T-helper 17 cell (primary cell): ENCODE measurements at places on chromosomes 5 and 9. TPM values are rescaled to one million over a fixed set of nuclear protein-coding genes. Genes with fewer than 3 reads are reported as not detected.
A peak's percentile ranks its signal among the peaks of the same experiment; 100 is the strongest.

DNA sequence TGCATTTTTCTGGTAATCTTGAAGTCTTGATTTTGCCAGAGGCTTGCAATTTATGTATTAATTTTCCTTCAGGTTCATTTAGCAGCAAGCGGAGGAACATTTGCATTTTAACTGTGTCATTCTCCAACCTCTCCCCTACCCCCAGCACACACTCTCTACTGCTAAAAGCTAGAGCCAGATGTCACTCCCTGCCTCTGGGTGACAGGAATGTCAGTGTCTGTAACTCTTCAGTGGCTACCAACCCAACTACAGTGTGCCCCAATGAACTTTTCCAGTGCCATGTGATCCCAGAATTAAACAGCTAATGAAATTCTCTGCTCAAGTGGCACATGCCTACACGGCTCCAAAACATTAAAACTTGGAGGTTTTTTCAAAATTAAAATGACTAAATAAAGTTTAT, 260.3 kb downstream of the GOLPH3 start:
- no peaks in the 10 kb centered on the region for H3K36me3 ChIP-seq
- no peak overlapping the region for H3K27ac ChIP-seq
- no peak for DNase-seq
- no peak overlapping the region for H3K4me3 ChIP-seq
- H3K4me1 ChIP-seq: no peaks in the 10 kb centered on the region

DNA sequence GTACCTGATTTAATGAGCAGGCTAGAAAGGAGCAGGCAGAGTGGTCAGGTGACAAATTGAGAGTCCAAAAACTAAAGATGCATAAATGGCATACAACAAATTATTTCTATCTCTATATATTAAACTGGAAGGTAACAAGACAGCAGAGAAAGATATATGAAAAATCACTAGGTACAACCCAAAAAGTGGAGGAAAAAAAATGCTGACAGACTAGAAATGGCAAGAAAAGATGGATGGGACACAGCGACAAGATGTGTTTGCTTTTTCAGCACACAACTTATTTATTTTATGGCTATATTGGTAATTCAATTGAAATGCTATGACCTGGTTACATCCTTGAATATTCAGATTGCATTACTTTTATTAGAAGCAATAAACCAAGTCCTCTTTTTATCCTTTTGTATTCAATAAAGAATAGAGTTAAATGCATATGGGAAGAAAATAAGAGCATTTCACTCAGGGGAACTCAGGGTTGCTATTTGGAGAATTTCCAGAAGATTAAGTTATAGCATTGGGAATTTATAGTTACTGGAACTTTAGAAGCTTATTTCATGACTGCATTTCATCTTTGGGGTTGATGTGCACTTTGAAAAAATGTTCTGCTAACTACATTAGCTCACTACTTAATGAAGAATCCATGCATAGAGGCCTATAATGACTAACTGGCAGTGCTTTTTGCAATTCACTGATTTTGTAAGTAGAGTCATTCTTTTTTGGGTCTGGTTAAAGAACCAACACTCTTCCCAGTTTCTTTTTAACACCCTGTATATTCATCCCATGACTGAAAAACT, 566.6 kb upstream of the TUSC1 start:
- H3K27ac ChIP-seq: no peak overlapping the region
- no peaks in the 10 kb centered on the region for H3K27me3 ChIP-seq
- no peaks in the 10 kb centered on the region for H3K36me3 ChIP-seq
- no peak for DNase-seq

The APBA1 gene
- total RNA-seq: 0.31 TPM

- H3K4me1 ChIP-seq: peaks cover 2% of the 10 kb centered on the region
- no peaks in the 10 kb centered on the region for H3K27me3 ChIP-seq
- H3K27ac ChIP-seq: peak overlapping the region; percentile 34
- DNase-seq: no peak
- no peaks in the 10 kb centered on the region for H3K36me3 ChIP-seq
Observed at GRCh38 chr9:134571326-134571931, 70.2 kb upstream of the COL5A1 start.

DNA sequence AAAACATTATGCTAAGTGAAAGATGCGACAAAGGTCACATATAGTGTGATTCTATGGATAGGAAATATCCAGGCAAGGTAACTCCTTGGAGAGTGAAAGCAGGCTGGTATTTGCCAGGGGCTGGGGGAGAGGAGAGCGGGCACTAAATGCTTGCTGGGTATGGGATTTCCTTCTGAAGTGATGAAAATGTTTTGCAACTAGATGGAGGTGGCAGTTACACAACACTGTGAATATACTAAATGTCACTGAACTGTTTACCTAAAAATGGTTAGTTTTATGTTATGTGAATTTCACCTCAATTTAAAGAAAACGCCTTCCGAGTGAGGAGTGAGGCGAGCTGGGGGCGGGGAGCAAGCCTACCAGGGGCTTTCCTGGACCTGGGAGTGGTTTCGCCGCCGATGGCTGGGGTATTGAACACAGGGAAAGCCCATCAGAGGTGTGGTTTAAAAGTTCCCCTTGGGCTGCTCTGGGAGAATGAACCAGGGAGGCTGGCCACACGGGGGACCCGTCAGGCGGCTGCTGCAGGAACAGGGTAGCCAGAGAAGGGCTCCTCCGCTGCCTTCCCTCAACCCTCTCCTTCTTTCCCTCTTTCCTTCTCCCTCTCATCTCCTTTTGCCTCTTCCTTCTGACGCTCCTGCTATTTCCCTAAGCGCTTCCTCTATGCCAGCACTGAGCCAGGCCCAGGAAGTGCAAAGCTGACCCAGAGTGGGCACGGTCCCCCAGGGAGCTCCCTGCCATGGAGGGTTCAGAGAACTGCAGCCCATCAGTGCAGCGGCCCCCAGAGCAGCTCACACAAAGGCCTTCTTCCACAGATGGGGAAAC, 4.9 kb downstream of the AKNA start:
- H3K4me1 ChIP-seq: peaks cover 71% of the 10 kb centered on the region
- no peaks in the 10 kb centered on the region for H3K27me3 ChIP-seq
- DNase-seq: peak; percentile 65
- H3K27ac ChIP-seq: peak overlapping the region; percentile 99
- peaks cover 29% of the 10 kb centered on the region for H3K36me3 ChIP-seq

- no peaks in the 10 kb centered on the region for H3K27me3 ChIP-seq
- no peaks in the 10 kb centered on the region for H3K36me3 ChIP-seq
- DNase-seq: no peak
Observed at GRCh38 chr5:172807766-172808311, 26.2 kb upstream of the ERGIC1 start.

DNA sequence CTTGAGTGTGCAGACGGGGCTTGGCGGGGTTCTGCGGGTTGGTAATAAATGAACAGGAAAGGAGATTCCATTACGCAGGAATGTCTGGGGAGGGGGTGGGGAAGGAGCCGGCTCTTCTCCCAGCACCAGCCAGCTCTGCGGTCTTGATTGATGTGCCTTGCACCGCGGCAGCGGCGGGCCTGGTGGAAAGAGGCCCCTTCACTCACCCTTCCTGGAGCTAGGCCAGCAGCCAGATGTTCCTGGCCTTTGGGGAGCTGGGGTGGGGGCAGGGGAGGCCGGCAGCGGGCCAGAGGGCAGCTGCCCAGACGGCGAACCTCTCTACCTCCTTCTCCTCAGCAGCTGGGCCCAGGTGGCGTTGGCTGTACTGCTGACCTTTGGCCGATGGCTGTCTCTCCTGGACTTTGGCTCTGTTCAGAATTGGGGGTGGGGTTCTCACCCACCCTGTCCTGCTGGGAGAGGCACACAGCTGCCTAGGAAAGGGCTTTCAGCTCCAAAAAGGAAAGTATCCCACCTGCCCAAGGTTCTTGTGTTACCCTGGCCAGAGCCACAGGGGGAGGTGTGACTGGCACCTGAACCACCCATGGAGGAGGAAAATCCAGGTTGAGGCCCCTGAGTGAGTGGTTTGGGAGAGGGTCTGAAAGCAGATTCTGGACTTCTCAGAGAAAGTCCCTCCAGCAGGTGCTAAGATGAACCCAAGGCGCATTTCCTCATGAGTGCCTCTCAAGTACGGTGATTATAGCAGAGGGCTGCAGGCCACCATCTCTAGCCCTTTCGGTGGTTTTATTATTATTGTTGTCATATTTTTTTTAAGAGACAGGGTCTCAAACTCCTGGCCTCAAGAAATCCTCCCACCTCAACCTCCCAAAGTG, 58.0 kb upstream of the SYNPO start:
- peaks cover 2% of the 10 kb centered on the region for H3K36me3 ChIP-seq
- H3K4me1 ChIP-seq: peaks cover 2% of the 10 kb centered on the region
- peaks cover 16% of the 10 kb centered on the region for H3K27me3 ChIP-seq
- H3K4me3 ChIP-seq: no peak overlapping the region

The MEIKIN gene
- total RNA-seq: 0.77 TPM

- no peak overlapping the region for H3K4me3 ChIP-seq
- no peaks in the 10 kb centered on the region for H3K36me3 ChIP-seq
- no peak overlapping the region for H3K27ac ChIP-seq
- peaks cover 20% of the 10 kb centered on the region for H3K27me3 ChIP-seq
Observed at GRCh38 chr5:147387109-147387508, 122.8 kb downstream of the DPYSL3 start.

- H3K4me3 ChIP-seq: no peak overlapping the region
- H3K36me3 ChIP-seq: peaks cover 3% of the 10 kb centered on the region
- H3K4me1 ChIP-seq: no peaks in the 10 kb centered on the region
Observed at GRCh38 chr9:90770182-90770738, 31.4 kb upstream of the SYK start.

DNA sequence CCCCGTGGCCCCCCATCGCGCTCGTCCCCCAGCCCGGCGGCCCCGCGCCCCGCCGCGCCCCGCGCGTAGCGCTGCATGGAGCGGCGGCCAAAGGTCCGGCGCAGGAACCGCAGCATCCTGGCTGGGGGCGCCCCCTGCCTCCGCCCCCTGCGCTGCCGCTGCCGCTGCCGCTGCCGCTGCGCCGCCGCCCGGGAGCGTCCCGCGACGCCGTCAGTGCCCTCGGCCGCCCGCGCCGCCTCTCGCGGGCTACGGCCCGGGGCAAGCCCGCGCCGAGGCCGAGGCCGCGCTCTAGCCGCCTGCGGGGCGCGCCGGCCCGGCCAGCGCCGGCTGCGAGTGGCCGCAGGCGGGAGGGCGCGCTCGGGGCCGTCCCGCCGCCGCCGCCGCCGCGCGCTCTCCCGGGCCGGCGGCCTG, 523 bp downstream of the EPB41L4B start:
- H3K27ac ChIP-seq: no peak overlapping the region
- H3K4me3 ChIP-seq: no peak overlapping the region
- DNase-seq: no peak
- peaks cover 69% of the 10 kb centered on the region for H3K27me3 ChIP-seq
- peaks cover 8% of the 10 kb centered on the region for H3K36me3 ChIP-seq

DNA sequence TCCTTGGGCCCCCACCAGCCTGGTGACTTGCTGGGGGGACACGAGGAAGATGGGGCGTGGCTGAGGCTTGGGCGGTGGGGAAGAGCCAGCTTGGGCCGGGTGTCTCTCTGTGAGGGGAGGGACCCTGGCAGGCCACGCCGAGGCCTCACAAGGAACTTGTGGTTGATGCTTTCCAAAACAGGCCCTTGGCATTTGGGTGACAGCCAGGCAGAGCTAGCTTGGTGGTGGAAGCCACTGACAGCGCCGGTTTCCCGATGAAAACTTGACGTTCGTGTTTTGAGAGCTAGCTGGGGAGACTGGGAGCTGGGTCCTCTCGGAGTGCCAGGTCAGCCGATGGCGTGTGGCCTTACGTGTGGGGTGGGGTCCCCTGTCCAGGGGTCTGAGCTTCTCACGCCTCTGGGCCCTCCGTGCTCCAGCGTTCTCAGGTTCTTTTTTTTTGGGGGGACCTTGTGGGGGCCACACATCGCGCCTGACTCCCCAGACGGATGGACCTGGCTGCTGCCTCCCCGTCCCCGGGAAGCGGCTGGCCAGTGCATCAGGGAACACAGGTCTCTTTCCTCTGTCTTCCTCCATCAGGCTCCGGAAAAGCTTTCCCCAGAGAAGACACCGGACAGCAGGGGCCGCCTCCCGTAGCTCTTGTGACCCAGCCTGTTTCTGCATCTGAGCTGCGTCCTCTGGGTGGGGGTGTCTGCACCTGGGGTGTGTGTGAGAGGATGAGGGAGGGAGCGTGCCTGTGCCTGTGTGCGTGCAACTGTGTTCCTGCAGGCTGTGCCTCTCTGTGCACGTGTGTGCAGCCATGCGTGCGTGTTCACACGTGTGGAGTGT, 129.3 kb upstream of the LPCAT1 start:
- H3K27ac ChIP-seq: no peak overlapping the region
- H3K4me3 ChIP-seq: peak overlapping the region; percentile 31
- no peak for DNase-seq
- H3K27me3 ChIP-seq: peaks cover 67% of the 10 kb centered on the region

DNA sequence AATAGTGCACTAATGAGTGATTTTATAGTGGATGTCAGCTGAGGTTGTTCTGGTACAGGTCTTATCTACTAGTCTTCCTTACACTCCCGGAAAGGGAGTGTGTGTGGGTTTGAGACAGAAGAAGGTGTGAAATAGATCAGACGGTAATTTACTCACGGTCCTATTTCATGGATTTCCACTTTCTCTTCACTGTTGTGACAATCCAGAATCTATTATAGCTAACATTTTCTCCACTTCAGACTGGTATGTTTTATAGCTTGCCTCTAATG, 7.0 kb upstream of the C9 start:
- peaks cover 24% of the 10 kb centered on the region for H3K27me3 ChIP-seq
- no peak for DNase-seq
- H3K4me1 ChIP-seq: peaks cover 2% of the 10 kb centered on the region
- H3K27ac ChIP-seq: no peak overlapping the region

DNA sequence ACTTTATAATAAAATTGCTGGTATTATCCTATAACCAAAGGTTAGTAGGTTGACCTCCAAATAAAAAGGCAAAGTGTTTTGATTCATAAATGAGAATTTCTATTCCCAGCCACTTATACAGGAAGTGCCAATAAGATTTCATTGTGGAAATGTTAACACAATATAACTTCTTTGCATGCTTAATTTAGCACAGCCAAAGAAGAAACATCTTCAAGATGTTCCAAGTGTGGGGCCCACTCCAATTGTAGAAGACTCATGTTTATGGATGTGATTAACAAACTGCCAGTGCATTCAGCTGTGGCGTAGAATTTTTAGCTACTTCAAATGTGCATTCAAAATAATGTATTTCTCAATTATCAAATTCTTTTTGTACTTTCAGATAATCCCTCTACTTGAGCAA, 402.3 kb downstream of the DEPDC1B start:
- no peak for DNase-seq
- no peaks in the 10 kb centered on the region for H3K36me3 ChIP-seq
- H3K27ac ChIP-seq: no peak overlapping the region
- H3K4me3 ChIP-seq: no peak overlapping the region

GRCh38 chr5:89275066-89275855, 392.3 kb upstream of the MEF2C start:
- no peak overlapping the region for H3K27ac ChIP-seq
- H3K36me3 ChIP-seq: no peaks in the 10 kb centered on the region
- no peaks in the 10 kb centered on the region for H3K4me1 ChIP-seq
- H3K4me3 ChIP-seq: no peak overlapping the region
- H3K27me3 ChIP-seq: no peaks in the 10 kb centered on the region
- no peak for DNase-seq

DNA sequence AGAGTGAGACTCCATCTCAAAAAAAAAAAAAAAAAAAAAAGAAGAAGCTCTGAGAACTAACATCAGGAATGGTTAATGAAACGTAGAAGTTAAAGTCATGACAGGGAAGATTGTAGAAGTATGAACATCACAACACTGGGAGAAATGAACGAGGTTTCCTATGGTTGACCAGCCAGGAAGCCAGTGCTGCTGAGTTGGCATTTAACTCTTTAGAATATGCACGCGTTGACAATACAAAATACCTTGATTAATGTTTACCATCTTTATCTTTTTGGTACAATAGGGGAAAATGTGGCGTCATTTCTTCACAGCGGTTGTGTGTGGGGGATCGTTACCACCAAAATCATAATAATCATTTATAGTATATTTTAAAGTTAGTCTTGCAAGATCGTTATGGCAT, 32.0 kb downstream of the ABO start:
- H3K4me3 ChIP-seq: no peak overlapping the region
- peaks cover 7% of the 10 kb centered on the region for H3K4me1 ChIP-seq
- H3K27ac ChIP-seq: no peak overlapping the region
- no peak for DNase-seq
